ENCODE measurements at places on chromosomes 5 and 9.

DNA sequence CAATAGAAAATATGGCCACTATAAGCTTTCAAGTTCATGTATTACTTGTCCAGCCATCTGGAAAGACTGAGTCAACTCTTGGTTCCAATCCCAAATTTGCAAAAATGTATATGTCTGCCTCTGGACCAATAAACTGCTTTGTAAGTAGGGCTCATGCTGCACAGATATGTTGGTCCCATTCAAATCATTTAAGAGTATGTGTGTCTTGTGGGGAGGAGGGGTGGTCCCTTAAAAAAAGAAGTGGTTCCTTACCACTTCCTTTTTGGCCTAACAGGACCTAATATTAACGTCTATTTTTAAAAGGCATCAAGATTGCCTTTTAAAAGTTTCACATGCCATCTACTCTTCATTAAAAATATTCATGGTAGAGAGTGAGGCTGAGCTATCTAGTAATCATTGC is 214.9 kb downstream of the KCTD16 start:
- DNase-seq: no peak

DNA sequence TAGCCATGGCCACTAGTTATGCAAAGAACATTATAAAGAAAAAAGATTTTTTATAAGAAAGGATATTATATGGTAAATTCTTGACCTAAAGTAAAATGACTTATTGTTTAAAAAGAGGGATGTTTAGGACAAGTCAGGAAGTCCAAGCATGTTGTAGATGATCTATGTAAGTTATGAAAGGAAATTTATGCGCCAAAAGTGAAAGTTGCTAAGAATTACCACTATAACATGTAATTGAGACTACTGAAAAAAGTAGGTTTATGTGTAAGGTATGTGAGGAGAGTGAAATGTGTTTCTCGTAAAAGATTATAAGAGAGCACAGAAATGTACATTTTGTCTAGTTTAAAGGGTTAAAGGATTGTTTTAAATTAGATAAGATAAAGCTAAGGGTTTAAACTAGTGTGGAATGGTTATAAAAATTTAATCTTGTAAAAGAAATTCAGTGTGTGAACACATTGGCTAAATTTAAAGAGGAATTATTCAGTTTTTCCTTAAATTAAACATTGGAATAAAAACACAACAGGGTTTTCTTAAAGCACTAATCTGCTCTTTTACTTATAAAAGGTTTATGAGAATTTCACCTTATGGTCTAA is 1100.4 kb upstream of the EDIL3 start:
- no peak for DNase-seq

DNA sequence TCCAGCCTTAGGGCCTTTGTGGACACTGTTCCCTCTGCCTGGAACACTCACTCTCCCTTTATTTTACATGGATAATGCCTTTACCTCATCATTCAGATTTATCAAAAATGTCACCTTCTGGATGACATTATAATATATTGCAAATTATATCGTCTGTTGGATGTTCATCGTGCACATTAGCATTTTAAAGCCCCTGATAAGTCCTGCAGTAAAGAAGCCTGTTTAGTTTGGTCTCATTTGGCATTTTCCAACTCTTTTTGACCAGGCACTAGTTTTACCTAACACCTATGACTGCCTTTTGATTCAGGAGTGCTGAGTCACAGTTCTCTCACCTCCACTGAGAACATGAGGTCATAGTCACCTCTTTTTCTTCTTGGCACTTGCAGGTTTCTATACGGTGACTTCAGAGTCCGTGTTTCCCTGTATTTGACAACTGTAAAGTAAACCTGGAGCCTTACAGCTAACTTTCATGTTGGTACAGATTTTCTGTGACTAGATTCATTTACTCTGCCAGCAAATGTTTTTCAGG is 57.7 kb upstream of the STC2 start:
- DNase-seq: no peak

DNA sequence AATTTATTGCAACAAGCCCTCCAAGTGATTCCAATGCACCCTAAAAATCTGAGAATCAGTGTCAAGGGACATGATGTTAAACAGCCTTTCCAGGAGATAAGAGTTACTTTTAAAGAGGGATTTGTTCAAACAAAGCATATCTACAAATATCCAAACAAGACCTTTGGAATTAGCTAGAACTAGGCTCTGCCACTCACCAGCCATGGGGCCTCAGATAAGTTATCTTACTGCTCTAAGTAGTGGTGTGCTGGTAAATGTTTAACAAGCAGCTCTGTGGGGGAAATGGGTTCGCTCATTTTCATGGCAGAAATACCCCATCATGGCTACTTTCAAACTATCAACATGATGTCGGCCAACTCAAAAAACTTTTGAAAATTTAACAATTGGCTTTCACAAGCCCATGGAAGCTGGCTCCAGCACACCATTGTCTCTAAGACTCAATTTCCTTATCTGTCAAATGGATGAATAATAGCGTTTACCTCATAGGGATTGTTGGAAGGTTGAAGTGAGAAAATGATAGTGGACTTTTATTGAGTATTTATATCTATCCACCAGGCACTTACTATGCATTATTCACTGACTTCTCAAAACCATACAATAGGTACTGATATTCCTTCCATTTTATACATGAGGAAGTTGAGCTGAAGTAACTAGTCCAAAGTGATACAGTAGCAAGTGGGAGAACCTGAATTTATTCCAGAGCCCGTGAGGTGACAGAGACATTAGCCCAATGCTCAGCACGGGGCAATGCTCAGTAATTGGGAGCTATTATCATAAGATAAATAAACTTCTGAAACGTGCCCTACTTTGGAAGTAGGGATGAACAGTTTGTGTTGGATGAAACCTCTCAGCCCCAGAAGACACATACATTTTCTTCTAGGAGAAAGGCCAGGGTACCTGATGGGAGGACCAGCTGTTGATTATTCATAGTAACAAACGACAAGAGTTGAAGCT is 43.2 kb downstream of the SH3RF2 start:
- no peak for DNase-seq

DNA sequence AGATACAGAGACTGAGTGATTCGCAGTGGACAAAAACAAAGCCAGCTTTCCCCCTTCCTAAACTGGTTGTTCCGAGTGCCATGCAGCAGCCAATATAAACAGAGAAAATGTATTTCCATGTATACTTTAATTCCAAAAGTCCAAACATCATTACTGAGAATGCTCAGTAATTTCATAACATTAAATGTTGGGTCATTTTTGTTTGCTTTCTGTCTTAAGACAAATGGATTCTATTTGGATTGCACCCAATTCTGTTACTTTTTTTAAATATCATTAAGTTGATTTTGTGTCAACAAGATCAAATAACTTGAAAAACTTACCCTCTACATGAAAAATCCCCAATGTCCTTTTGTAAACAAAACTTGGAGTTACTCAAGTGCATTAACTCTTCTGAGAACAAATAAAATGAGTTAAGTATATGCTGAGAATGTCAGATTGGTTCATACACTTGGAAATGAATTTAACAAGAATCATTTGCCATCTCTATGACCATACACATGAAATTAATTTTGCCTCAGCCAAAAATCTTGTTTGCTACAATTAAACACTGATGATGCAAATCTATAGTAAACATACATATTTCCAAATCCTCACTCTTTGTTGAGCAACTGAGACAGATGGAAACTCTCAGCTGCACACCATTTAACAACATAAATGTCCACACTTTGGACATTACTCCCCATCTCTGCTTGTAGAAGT is 19.4 kb downstream of the LURAP1L start:
- DNase-seq: no peak

DNA sequence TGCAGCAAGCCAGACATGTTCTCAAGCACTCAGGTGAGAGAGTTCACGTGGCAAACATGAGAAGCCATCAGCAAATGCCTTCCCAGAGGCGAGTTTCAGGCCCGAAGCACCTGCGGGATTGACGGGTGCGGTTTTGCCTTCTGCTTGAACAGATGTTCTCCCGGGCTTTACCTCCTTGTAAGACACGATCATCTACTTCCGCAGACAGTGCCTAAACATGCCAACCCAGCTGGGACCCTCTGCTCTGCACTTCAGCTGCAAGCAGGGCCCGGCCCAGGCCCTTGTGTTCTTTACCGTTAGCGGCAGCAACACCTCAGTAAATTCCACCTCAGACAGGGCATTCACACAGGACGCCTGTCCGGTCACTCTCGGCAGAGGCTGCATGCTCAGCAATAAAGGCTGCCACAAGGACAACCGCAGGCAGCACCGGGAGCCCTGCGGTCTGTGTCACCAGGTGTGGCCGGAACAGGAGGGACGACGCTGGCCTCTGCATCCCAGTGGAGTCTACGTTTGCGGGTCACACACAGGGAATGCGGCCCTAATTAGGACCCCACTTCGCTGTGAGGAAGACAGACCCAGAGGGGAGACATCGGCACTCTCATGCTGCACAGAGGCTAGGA is 139.6 kb downstream of the ROR2 start:
- DNase-seq: no peak

- no peak for DNase-seq
Measured at GRCh38 chr5:81525690-81526089, 131.8 kb upstream of the ACOT12 start.
